ENCODE measurements at places on chromosomes 4 and X. TPM values are rescaled to one million over a fixed set of nuclear protein-coding genes. Genes with fewer than 3 reads are reported as not detected.

Gene CD38
- total RNA-seq = 22.0 TPM

DNA sequence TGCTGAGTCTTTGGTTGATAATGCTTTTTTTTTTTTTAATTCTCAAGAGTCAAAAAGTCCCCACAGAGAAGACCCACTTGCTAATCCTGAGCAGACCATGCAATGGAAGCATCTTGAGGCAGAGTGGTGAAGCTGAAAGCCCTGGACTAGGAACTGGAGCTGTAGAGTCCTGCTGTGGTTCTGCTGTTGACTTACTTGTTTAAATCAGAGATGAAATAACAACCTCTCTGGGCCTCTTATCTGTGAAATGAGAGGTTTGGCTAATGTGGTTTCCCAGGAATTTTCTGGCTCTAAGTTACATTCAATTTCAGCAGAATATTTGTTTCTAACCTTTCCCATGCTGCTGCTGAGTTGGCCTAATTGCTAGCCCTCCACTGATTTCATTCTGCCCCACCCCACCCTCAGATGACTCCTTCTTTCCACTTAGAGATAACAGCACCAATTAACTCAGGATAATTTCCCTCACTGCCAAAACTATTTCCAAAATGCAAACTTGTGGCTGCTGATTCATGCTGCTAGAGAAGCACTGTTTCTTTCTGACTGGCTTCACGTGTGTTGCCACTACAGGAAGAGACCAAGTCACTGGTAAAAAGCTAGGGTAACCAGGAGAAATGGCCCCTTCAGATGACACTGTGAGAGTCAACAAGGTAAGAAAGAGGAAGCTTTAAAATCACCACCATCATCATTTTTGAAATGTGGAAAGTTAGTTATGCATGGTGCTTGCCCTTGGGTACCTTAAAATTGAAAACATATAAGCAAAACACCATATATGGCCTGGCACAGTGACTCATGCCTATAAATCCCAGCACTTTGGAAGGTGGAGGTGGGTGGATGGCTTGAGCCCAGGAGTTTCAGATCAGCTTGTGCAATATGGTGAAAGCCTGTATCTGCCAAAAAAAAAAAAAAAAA, 326.4 kb downstream of the DCHS2 start:
- DNase-seq = no peak

DNA sequence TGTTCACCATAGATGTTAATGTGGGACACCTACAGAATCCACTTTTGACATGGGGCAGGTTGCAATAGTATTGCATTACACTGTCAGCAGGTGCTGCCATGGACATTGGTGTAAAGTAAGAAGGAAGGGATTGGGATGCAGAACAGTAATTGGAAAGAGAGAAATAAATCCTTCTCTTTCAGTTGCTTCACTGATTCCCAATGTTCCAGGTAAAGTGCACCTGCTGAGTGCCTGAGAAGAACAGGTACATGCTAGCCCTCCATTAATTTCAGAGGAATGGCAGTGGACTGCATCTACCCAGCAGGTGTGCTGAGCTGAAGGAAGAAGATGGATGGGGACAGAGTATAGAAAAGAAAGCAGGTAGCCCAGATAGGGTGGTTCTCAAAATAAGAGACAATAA, 248.5 kb downstream of the TENM3 start:
- DNase-seq = no peak

- DNase-seq = peak; percentile 22
Measured at GRCh38 chr4:124431653-124432192, 280.8 kb downstream of the ANKRD50 start.

GRCh38 chr4:174210354-174210753, 73.1 kb downstream of the FBXO8 start:
- no peak for DNase-seq

- no peak for DNase-seq
Measured at GRCh38 chr4:183607894-183608293, 51.1 kb downstream of the RWDD4 start.

GRCh38 chrX:110210417-110211139, 107.3 kb downstream of the AMMECR1 start:
- DNase-seq = peak; percentile 66

- no peak for DNase-seq
Measured at GRCh38 chr4:151522866-151523519, 114.0 kb downstream of the FHIP1A start.

GRCh38 chr4:180940680-180941079, 1302.5 kb upstream of the TENM3 start:
- DNase-seq = no peak

DNA sequence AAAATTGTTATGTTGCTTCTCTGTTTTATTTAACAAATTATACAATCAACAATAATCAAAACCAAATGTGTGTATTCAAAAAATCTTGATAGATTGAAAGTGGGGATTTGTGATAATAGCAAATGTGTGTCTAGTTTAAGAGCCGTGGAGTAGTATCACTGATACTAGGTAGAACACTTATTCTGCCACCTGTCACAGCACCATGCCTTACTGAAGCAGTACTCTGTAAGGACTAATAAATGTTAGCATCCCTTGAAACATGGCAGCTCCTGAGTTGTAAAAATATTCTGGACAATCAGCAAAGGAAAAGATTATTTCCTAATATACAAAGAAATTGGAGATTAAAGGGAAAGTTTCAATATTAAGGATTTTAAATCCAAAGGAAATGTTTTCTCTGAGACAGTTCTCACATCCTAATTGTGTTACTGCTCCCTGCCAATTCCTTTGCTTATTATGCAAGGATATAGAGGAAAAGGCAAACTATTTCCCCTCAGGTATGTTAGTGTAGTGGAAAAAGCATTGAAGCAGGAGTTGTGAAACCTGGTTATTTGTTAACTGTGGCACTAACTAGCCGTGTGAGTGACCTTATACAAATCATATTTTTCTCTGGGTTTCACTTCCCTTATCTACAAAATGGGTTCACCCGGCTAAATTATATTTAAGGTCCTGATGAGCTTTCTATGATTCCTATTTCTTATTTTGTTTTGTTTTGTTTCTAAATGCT, 303.1 kb downstream of the ARHGAP24 start:
- DNase-seq = peak; percentile 55

GRCh38 chrX:15160558-15161095, 109.3 kb downstream of the ASB9 start:
- DNase-seq = no peak

DNA sequence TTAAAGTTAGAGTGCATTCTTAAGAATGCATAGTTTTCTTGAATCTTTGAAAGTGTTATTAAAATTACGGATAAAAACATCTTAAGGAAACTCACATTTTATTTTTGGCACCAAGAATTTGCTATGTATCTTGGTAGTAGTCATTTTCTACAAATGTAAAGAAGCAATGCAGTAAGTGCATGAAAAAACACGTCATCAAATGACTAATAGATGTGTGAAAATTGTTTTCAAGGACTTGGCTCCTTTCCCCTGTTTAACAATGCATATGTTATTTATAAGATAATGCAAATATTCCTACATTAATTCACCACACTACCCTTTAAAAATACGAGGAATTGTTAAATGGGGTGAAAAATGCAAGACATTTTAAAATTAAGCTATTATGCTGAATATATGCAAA, 461.2 kb upstream of the PCDH7 start:
- DNase-seq = no peak

DNA sequence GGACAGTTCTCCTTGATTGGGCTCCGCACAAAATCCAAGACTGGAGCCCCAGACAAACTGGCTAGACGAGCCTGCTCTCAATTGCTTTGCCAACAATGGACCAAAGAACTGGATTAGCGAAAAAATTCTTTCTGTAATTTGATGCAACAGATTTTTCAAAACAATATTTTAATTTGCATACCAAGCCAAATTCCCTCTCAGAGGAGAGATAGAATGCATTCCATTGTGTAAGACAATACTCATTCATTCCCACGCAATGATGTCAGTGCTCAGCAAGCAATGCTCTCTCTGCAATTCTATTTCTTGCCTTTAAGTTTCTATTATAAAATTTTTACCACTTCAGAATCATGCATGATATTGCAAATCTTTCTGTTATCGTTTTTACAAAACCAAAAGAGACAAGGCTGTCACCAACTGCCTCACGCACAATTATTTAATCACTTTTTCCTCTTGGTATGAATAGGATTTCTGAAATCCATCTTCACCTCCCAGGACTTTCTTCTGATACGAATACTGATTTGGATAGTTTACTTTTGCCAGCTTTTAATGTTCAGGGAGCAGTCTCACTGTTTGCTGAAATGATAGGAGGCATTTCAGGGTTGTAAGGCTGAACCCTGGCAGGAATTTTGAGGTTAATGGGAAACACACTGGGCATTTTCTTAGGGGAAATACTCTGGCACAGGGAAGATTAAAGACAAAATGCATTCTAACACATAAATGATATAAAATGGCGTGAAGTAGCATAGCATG, 46.1 kb upstream of the HCCS start:
- DNase-seq = no peak

Measured in dermis blood vessel endothelial cell (primary cell).